RKO (cell line): ENCODE measurements at places on chromosomes 12 and 14.
A peak's percentile ranks its signal among the peaks of the same experiment; 100 is the strongest.

- no peak for DNase-seq
These were observed 492 bp upstream of the BTBD6 start for GRCh38 chr14:105247715-105248367.

GRCh38 chr12:45338272-45338671, 122.4 kb downstream of the ANO6 start:
- DNase-seq: no peak

GRCh38 chr14:34912182-34912581, 37.0 kb upstream of the BAZ1A start:
- no peak for DNase-seq

GRCh38 chr14:90699016-90699415, 117.2 kb downstream of the TTC7B start:
- no peak for DNase-seq

GRCh38 chr14:36362648-36363047, 42.2 kb upstream of the MBIP start:
- DNase-seq: no peak

- DNase-seq: peak; percentile 64
These were observed 7.7 kb upstream of the TMEM132D start for GRCh38 chr12:129911428-129912049.

DNA sequence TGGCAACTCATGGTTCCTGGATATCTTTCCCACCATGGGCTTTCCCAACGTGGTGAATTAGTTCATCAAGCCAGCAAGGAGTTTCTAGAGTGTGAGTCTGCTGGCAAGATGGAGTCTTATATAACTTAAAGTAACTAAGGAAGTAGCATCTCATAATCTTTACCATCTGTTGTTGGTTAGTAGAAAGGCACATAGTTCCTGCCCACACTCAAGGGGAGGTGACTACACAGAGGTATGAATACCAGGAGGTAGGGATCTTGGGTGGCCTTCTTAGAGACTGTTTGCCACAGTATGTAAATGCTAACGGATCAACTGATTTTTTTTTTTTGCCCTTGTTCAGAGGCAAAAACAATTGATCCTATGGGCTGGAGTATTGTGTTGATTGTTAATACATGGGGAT, 446.9 kb downstream of the ATP23 start:
- DNase-seq: no peak

DNA sequence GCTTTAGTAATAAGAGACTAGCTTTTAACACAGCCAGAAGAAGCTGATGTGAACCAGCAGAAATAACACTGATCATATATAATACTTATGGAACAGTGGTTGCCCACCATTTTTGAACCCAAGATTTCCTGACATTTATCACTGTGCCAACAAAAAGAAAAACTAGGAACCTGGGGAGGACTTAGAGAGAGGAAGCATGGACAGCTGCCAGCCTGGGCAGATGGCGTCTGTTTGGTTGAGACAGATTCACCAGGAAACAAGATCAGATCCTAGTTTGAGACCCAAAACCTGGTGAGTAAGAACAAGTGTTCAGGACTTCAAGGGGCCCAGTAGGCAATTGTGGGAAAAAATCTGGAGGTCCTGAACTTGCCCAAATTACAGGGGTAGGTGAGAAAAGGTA, 95.3 kb downstream of the BICD1 start:
- no peak for DNase-seq

DNA sequence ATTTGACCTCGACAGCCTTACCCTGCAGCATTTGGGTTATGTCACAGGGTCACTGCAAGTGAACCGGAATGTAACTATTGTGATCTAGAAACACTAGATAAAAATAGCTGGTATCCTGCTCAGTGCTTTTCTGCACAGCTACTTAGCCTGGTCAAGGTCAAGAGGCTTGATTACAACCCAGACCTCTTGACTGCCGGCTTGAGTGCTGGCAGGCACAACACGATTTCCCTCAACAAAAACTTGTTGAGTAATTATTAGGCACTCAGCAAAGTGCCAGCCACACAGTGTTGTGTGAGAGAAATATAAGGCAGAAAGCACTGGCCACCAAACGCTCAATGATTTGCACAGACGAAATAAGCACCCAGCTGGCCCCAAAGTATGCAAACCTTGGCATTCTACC, 156.7 kb downstream of the NUAK1 start:
- DNase-seq: no peak

DNA sequence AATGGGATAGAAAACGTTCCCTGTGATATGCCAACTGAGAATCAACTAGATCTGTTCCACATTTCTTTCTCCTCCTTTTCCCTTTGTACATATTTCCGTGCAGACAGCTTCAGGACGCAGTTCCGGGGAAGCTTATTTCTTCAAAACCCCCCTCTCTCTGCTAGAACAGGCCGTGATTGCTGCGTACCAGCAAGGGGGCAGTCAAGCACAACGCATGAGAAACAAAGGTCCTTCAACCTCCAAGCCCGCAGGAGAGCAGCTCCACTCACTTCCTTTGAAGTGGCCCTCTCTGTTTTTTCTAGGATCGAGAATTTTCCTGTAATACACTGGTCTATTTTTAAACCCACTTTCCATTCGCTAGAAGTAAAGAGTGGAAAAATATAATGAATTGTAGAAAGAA, 80.8 kb downstream of the ZNF664 start:
- no peak for DNase-seq

GRCh38 chr14:67814821-67815220, 1.6 kb downstream of the ZFYVE26 start:
- peak; percentile 63 for DNase-seq
